Dermis microvascular lymphatic vessel endothelial cell (primary cell): ENCODE measurements at places on chromosomes 1 and 21. TPM values are rescaled to one million over a fixed set of nuclear protein-coding genes. Genes with fewer than 3 reads are reported as not detected.

- no peak for DNase-seq
Observed at GRCh38 chr1:160910170-160910750, 25.3 kb upstream of the ITLN1 start.

GRCh38 chr1:73162564-73162963 is 880.2 kb upstream of the NEGR1 start:
- DNase-seq, result no peak

GRCh38 chr1:54774820-54775498 is 10.6 kb upstream of the PARS2 start:
- peak; percentile 42 for DNase-seq

DNA sequence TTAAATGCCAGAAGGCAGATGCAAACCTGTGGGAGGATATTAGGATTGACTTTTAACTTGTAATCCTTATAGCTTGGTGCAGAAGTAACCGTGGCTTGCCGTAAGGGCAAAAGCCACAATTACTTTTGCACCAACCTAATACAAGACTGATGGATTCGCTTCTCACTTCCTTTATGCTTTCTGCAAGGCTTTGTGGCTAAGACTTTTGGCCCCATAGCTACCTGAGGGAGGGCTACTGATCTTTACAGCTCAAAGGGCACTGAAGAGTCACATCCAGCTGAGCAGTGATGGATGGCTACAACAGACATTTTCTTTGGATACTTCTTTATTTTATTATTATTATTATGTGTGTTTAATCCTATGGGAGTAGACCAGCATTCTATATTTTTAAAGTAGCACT is 140.4 kb downstream of the ST6GALNAC5 start:
- no peak for DNase-seq

Gene ALX3
- total RNA-seq, result not detected in 2 replicates

Gene ATAD3C
- 0.39 and 0.89 TPM in 2 replicates for total RNA-seq

- no peak for DNase-seq
Observed at GRCh38 chr1:119814288-119814687, 3.0 kb upstream of the REG4 start.

Gene EFNA1
- 132 and 215 TPM in 2 replicates for total RNA-seq

Gene AP4B1
- total RNA-seq, result 15.3 and 16.8 TPM in 2 replicates

DNA sequence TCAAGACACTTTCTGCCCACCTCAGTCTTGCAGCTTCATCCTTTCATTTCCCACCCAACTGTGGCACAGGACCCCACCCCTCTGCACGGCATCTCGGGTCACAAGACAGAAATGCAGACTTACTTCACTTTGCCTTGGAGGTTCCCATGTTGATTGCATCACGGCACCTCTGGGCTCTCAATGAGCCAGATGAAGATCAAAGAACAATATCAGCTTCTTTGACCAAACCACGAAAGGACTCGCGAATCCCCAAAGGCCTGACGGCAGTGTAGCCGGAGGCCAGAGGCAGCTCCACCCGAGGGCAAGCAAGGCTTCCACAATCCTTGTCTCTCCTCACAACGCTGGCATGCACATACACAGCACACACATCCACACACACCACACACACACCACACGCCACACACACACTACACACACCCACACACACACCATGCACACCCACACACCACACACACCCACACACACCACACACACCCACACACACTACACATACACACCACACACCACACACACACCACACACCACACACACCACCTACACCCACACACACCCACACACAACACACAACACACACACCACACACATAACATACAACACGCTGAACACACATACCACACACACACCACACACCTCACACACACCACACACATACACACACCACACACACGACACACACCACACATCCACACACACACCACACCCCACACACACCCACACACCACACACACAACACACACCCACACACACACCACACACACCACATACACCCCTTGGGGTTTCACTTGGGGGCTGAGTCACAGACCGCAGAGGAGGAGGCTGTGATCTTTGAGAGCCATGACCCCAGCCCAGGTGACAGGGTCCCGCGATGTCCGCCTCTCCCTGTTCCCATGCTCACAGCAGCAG is 35.8 kb downstream of the UBASH3A start:
- no peak for DNase-seq

DNA sequence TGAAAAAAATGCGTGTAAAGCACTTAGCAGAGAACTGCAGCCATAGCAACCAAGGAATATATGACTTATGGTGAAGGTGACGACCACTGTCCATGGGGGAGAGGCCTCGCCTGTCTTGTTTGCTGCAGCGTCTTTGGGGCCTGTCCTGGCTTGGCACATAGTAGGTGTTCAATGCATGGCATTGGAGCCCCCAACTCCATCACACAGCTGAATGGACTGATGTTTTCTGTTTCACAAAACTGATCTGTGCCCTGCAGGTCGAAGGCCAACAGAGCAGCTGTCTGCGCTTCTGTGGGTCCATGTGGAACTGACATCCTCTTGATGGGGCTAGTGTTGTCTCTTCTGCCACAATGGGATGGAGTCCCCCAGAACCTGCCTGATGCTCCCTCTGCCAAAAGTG is 296.0 kb downstream of the PTPRU start:
- no peak for DNase-seq
